Activated CD4-positive, CD25-positive, alpha-beta regulatory T cell (primary cell): ENCODE measurements at places on chromosomes 3 and 15.

DNA sequence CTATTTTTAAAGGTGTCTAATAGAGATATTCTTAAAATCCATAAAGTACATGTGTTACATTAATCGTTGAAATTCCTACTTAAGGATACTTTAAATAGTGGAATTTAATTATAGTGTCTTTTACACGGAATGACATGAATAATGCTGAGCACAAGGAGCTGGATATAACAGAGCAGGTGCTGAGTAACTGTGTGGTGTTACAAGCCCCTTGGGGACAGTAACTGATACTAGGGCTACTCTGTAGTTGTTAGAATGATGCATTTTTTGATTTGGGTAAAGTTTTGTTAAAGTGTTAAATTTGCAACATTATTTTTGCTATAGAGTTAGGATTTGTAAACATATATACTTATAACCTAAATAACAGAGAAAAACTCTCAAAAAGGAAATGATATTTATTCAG lies 1496.1 kb downstream of the OTOL1 start:
- no peak for DNase-seq

DNA sequence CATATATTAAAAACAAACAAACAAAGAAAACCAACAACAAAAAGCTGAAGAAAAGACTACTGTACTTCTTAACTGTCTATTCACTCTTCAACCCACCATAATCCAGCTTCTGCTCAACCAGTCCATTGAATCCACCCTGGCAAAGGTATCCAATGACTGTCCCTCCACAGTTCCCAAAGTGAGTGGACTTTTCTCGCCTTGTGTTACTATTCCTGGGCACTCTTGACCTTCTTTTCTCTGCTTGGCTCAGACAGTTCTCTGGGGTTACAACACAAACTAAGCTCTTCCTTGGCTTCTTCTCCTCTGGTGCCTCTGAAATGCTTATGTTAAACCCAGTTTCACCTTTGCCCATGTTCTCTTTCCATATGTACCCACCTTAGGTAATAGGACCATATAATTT lies 420.2 kb downstream of the PLCL2 start:
- DNase-seq = no peak

DNA sequence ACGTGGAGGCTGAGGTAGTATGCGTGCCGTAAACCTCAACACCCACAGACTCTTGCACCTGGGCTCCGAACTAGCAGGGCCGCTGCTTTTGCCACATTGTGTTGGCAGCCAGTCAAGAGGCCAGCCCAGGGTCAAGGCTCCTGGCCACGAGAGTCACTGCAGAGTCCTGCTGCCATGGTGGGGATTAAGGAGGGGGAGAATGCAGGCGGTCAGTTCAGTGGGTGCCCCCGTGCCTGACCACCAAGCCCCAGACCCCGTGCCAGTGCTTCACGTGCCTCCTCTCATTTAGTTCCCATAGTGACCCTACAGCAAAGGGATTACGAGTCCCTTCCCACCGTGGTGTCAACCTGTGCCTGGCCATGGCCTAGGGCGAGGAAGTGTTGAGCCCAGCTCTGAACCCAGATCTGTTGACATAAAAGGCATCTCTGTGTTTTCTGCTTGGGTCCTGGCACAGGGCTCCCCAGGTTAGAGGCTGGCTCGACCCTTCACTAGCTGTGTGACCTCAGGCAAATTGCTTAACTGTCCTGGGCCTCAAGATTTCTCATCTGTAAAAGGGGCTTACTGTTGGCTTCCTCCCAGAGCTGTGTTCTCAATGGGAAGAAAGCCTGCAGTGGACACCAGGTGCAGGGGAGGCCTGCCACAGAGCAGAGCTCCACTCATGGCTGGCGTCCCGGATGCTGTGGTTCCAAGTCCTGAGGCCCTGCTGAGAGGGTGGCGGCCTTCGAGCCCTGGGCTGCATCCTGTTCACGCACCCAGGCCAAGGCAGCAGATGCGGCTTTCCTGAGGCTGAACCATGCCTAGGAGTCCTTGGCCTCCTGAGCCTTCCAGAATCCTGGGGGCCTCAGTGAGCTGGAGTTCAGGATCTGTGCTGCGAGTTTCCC lies 32.8 kb downstream of the FBLN2 start:
- no peak for DNase-seq

DNA sequence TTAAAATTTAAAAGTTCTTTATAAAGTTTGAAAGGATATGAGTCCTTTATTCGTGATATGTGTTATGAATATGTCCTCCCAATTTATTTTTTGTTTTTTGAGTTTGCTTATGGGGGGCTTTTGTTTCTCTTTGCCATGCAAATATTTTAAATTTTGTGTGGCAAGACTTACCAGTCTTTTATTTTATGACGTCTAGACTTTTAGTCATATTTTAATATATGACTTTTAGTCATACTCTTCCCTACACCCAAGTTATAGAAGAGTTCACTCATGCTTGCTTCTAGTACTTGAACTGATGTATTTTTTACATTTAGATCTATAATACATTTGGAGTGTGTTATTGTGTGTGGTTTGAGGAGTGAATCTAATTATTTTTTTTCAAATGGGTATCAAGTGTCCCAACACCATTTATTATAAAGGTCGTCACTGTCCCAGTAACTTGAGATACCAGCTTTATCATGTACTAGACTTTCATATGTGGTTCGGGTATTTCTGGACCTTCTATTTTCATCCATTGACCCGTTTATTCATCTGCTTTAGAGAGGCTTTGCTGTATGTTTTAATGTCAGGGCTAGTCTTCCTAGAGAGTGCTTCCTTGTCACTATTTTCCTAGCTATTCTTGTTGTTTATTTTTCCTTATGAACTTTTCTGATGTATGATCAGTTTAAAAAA lies 755 bp downstream of the PARP15 start:
- DNase-seq = no peak

GRCh38 chr15:93644595-93644994 lies 555.6 kb upstream of the RGMA start:
- DNase-seq = no peak

GRCh38 chr3:194537732-194538247 lies 51.0 kb upstream of the ATP13A3 start:
- no peak for DNase-seq

DNA sequence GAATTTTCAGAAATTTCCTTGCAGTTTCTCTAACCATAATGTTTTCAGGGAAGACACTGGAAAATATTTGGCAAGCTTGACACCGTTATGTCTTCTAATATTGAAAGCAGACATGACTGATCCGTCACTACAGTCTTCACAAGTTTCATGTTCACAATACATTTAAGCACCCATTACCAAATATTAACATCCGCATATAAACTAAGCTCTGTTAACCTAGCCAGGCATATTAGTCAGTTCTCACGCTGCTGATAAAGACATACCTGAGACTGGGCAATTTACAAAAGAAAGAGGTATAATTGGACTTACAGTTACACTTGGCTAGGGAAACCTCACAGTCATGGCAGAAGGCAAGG lies 162.7 kb upstream of the LYSMD4 start:
- no peak for DNase-seq

DNA sequence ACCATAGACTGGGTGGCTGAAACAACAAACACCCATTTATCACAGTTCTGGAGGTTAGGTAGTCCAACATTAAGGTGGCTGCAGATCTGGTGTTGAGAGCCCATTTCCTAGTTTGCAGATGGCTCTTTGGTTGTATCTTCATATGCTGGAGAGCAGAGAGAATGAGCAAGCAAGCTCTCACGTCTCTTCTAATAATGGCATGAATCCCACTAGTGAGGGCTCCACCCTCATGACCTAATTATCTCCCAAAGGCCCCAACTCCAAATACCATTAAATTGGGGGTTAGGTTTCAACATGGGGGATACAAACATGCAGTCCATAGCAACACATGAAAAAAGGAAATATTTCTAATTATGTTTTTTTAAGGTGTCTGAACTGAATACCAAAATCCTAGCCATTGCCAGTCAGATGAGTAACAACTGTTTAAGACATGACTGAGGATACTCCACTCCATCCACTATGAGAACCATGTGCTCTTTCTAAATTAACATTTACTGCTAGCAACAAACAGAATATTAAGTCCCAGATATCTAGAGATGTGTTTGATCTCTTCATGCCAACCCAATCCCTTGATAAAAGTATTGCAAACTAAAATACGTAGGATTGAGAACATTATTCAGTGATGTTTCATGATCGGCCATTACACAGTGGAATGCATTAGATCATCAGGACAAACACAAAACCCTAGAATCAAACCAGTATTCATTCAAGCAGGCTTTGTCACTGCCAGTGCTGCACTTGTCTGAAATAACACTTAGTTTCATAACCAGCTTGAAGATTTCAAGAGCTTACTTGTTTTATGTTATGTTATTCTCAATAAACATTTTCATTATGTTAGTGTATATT lies 340.3 kb downstream of the SLC9A9 start:
- no peak for DNase-seq

- no peak for DNase-seq
These were observed 43.0 kb downstream of the NEK10 start for GRCh38 chr3:27326202-27326601.

GRCh38 chr3:69472093-69472492 lies 86.2 kb upstream of the FRMD4B start:
- DNase-seq = no peak
